ENCODE measurements at places on chromosomes 7 and 10.

DNA sequence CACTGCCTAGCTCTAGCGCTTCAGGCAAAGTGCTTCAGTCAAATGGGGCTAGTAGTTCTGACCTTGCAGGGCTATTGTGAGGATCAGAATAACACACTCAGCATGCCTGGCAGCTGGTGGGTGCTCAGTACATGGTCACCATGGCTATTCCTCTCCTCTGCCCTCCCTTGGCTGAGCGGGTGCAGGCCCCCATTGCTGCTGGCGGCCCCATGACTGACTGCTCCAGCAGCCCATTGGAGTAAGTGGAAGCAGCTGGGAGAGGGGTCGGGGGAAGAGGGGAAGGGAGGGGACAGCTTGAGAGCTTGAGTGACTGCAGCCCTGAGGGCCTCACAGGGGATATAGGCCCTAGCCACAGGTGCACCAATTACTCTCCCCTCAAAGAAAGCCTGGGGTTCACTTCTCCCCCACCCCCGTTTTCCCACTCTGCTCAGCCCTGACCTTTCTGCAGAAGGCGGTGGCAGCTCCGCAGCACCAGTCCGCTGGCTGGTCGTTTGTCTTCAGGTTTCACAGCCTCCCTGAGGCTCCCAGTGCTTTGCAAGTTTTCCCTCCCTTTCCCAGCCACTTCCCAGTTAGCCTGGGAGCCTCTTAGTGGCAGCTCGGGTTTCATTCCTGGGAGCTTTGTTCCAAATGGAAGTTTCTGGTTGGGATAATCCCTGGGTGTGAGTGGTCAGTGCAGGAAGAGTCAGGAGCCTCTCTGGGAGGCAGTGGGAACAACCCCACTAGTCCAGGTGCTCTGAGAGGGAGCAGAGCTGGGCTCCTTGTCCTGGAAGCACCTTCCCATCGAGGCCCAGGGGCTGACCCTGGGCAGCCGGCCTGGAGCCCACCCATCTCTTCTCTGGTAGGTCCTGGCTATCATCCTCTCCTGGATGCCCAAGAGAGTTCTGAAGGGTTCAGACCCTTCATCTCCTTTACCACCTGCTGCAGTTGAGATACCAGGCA is 16.3 kb downstream of the FGF8 start:
- no peak for DNase-seq

- no peak for DNase-seq
Measured at GRCh38 chr7:151803841-151804240, 73.1 kb downstream of the PRKAG2 start.

GRCh38 chr10:1089017-1089689 is 33.0 kb downstream of the WDR37 start:
- peak; percentile 32 for DNase-seq

- no peak for DNase-seq
Measured at GRCh38 chr7:123372368-123372767, 162.0 kb downstream of the IQUB start.

- no peak for DNase-seq
Measured at GRCh38 chr7:149191851-149192250, 3.5 kb upstream of the ZNF282 start.

- no peak for DNase-seq
Measured at GRCh38 chr7:27164045-27164366, 1.3 kb downstream of the HOXA9 start.

GRCh38 chr7:81626008-81626407 is 143.8 kb downstream of the HGF start:
- DNase-seq: no peak

DNA sequence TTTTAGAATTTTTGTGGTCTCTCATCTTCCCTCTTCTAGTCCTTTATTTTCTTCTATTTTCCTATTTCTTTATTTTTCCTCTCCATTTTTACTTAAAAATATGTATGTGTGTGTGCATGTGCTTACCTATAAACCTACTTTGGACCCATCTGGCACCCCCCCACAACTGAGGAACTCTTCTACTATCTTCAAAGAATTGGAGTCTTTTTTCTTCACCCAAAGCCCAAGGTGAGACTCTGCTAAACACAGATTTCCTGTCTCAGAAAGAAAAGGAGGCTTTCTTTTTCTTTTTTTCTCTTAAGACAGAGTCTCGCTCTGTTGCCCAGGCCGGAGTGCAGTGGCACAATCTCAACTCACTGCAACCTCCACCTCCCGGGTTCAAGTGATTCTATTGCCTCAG is 24.2 kb downstream of the PRTFDC1 start:
- DNase-seq: no peak

DNA sequence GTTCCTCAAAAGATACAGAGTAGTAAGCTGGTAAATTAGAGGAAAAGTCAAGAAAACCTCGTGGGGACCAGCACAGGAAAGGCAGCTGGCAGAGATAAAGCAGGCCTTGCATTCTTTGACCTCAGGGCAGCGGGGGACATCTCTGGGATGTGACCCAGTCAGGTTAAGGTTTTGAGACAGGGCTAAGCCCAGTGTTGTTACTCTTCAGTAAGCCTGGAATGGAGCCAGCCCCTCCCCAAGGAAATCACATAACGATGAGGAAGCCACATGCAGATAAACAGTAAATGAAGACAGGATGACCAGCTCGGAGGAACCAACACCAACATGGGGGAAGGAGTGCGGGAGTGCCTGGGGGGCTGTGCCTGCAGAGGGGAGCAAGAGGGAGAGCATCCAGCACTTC is 99.6 kb downstream of the JAZF1 start:
- no peak for DNase-seq

GRCh38 chr10:60944058-60944909 is at the start of gene RHOBTB1:
TSS of gene RHOBTB1 (minus strand) at chr10:60944185. CDS start at chr10:60911542, 32,643 bp downstream.
- DNase-seq: peak; percentile 75

- DNase-seq: no peak
Measured at GRCh38 chr10:22795546-22795945, 81.2 kb upstream of the PIP4K2A start.

GRCh38 chr7:100687751-100688300 is 6.2 kb downstream of the GIGYF1 start:
- no peak for DNase-seq

- no peak for DNase-seq
Measured at GRCh38 chr7:49911909-49912308, 138.5 kb downstream of the VWC2 start.

DNA sequence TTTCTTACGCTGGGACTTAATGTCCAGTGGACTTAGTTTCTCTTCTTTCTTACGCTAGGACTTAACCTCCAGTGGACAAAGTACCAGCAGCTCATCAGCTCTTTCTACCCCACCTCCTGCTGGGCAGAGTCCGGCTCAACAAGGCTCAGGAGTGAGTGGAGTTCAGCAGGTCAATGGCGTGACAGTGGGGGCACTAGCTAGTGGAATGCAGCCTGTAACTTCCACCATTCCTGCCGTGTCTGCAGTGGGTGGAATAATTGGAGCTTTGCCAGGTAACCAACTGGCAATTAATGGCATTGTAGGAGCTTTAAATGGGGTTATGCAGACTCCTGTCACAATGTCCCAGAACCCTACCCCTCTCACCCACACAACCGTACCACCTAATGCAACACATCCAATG is 199.7 kb downstream of the MLLT10 start:
- DNase-seq: no peak

GRCh38 chr10:114266521-114266920 is 27.5 kb downstream of the VWA2 start:
- DNase-seq: no peak

GRCh38 chr7:2157473-2158279 is 75.1 kb downstream of the MAD1L1 start:
- peak; percentile 34 for DNase-seq

DNA sequence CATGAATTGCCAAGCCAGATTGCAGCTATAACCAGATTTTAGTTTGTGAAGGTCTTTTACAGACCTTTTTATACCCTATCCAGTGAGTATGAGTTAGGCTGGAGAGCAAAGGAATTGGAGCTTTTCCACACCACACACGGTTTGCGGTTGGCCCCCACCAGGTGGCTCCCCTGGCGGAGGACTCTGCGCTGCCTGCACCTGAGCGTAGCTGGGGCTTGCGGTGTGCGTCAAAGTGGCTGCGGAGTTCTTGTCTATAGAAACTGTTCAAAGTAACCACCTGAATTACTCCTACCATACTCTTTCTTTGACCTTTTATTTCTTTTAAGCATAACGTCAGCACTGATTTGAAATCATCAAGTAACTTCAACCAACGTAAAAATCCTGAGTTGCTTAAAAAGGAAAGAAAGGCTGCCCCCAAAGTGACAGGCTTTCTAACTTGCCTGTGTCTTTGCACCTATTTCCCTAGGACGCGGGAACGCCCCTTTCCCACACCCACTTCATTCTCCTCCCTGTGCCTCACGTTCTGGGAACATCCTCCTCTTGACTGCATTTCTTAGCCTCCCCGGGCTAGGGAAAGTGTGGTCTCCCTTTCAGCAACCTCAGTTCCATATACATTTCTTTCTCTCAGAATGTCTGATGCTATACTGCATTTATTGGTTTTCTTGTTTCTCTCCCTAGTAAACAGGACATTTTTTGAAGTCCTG is 47.6 kb upstream of the TMEM72 start:
- DNase-seq: no peak

GRCh38 chr10:125951290-125951689 is 54.9 kb downstream of the FANK1 start:
- no peak for DNase-seq

DNA sequence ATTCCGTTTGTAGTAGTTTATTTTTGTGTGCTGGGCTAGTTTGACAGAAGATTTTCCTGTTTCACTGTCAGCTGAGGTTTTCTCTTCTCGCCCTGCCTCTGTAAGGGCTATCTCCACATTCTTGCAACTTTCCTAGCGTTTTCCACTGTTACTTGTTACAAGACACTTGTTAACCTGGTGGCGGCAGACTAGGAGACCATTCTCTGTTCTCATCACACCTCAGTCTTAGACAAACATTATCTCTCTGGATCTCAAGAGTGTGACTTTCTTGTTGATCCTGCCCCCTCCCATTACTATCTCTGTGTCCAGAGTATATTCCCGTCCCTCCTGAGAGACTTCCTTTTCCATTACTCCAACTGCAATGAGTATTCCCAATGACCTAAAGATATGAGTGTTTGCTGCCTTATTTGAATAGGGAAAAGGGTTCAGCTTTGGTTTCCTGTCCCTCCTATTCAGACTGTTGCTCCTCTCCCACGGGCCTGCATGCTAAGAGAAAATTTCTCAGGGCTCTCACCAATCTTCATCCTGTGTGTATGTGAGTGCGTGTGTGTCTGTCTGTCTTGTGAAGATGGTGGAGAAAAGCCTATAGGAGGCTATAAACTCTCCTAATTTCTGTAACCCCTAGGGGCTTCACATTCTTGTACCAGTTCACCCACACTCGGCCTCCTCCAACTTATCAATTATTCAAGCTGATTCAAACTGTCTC is 722.4 kb upstream of the POT1 start:
- DNase-seq: no peak

DNA sequence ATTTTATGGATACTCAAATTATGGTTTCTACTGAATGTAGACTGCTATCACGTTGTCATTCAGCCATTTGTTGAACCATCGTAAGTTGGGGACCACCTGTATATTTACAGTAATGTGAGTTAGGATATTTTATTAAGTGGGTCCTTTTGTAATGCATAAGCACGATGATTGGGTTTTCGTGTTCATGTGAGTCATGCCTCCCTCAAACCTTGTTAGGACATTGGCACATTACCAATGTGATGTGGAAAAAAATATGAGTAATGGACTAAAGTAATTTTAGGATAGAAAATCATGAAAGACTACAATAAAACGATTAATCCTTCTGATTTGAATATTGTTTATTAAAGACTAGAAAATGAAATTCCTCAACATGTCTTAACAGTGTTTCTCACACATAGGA is 8.7 kb downstream of the SMC3 start:
- no peak for DNase-seq

DNA sequence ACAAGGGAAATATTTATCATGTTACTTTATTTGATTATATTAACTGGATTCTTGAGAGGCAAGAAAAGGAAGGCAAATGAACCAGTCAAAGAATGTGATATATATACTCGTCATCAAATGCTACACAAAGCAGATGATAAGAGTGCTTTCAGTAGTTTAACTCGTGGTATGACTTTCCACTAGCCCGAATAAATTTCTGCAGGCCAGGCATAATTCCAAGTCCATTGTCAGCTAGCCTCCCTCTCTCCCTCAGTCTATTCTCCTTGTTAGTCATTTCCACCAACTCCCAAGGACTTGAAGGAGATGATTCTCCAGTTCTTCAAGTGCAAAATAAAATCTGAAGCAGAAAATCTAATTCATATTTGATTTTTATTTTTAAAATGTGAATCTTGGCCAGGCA is 190.5 kb downstream of the GLI3 start:
- no peak for DNase-seq

DNA sequence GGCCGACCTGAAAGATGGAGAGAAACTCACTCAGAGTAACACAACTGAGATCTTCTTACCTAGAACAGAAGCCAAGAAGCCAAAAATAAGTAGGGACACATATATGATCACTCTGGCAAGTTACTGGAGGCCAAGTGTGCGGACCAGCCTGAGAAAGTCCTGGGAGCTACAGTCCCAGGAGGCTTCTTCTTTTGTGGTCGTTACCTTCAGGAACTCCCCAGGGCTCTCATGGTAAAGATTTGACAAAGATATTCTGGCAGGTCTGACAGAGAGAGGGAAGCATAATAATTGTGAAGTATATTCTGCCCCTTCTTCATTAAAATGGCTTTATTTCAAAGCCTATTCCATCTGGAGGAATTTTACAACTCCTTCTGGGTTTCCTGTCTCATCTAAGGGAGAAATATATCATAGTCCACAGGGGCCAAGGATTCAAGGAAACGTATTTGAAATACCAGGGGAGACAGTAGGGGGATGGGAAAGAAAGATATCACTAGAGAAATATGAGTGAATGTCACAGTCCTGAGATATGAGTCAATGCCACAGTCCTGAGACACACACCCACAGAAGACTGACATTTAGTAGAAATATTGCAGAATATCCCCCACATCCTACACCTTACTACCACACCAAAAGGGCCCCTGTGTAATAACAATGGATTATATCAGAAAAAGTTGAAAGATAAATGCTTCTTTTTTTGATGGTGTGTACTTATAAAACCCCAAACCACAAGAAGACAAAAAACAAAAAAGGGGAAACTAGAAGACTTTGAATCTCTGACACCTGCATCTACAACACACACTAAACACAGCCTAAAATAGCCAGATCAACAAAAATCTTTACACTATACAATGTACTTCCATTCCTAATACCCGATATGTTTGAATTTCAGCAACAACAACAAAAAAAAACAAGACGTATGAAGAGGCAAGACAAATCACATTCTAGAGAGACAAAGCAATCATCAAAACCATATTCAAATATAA is 594.2 kb upstream of the NRG3 start:
- DNase-seq: no peak

DNA sequence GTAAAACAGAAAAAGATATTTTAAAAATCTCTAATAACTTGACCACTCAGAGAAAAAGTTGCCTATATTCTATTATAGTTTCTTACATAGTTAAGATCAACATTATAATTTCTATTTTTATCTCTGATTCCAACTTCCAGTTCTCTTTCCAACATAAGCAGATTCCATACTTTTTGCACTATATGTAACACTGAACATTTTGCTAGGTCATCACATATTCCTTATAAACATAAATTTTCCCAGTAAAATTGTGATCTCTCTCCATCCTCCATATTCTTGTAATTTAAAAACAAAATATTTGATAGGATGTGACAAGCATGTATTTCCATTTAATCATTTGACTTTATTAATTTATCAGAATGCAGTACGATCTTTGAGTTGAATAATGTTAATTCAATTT is 170.4 kb upstream of the THSD7A start:
- no peak for DNase-seq

GRCh38 chr7:154906201-154906600 is 96.7 kb downstream of the PAXIP1 start:
- no peak for DNase-seq

GRCh38 chr7:73560109-73560835 is 2.8 kb upstream of the BCL7B start:
- DNase-seq: no peak

Measured in occipital lobe (tissue), 3 donors.